ENCODE measurements at places on chromosomes 5 and 9. TPM values are rescaled to one million over a fixed set of nuclear protein-coding genes. Genes with fewer than 3 reads are reported as not detected.

The ERCC6L2 gene
- 21.4 TPM for total RNA-seq

The CCDC183 gene
- total RNA-seq = 3.1 TPM

The GLRA1 gene
- total RNA-seq = 0.47 TPM

The EMB gene
- total RNA-seq = 6.5 TPM

The C9 gene
- total RNA-seq = not detected

The PLEKHG4B gene
- 0.21 TPM for total RNA-seq

The INSL6 gene
- 0.23 TPM for total RNA-seq
